ENCODE measurements at places on chromosomes 12 and 14. TPM values are rescaled to one million over a fixed set of nuclear protein-coding genes. Genes with fewer than 3 reads are reported as not detected.

Gene TAS2R50
- not detected for polyA plus RNA-seq

Gene SLC7A8
- 22.0 TPM for polyA plus RNA-seq

Gene BHLHE41
- polyA plus RNA-seq = 23.3 TPM

Gene LRTM2
- polyA plus RNA-seq = not detected

Gene CPSF6
- 21.6 TPM for polyA plus RNA-seq

Gene NANOG
- polyA plus RNA-seq = 0.09 TPM

Gene PLA2G1B
- polyA plus RNA-seq = not detected

Gene METTL25
- 15.2 TPM for polyA plus RNA-seq

Gene KCNH5
- polyA plus RNA-seq = not detected

Gene GUCY2C
- polyA plus RNA-seq = not detected

Gene TOMM20L
- polyA plus RNA-seq = not detected

Gene RAD9B
- polyA plus RNA-seq = not detected

All from Purkinje cell (primary cell).